Fibroblast of skin of left quadriceps (primary cell): ENCODE measurements at places on chromosomes 13 and 19.

DNA sequence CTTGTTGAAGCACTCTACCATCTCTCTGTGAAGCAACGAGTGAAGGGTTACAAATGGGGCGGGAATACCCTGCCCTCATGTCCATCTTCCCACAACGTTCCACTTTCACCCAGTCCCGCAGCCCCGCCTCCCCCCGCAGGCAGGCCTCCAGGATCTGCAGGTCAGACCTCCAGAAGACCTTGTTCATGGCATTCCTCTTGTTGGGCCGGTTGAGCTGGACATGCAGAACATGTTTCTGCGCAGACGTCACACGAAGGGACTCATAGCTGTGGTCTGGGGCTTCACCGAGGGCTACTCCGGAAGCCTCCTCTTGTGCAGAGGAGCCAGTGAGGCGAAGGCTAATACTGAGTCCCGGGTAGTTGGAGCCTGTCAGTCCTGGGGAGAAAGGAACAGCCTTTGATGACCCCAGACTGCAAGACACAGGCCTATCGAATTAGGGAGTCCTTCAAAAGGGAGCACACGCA, 420 bp downstream of the ECH1 start:
- DNase-seq: peak; percentile 46

DNA sequence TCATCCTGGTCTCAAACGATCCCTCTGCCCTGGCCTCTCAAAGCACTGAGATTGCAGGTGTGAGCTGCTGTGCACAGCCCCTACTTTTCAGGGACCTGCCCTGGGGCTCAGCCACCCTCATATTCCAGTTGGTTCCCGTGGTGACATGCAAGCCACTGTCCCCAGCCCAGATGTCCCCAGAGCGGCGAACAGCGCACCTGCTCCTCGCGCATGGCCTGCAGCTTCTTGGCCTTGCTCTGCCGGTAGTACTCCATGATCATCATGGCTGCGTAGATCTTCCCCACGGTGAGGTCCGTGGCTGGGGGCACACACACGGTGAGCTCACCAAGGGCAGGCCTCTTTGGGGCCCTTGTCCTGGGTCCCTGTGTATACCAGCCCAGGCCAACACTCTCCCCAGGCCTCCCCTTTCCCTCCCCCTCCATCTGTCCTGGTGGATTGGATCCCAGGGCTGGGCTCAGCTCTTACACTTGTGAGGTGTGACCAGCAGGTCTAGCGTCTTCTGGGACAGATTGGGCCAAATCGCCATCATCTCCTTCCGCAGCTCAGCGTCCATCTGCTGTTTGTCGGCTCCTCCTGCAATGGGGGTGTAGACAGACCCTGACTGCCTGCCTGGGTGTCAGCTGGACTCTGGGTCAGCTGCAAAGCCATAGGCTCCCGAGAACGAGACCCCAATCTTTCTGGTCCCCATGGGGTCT, 64.0 kb downstream of the IER2 start:
- no peak for DNase-seq

DNA sequence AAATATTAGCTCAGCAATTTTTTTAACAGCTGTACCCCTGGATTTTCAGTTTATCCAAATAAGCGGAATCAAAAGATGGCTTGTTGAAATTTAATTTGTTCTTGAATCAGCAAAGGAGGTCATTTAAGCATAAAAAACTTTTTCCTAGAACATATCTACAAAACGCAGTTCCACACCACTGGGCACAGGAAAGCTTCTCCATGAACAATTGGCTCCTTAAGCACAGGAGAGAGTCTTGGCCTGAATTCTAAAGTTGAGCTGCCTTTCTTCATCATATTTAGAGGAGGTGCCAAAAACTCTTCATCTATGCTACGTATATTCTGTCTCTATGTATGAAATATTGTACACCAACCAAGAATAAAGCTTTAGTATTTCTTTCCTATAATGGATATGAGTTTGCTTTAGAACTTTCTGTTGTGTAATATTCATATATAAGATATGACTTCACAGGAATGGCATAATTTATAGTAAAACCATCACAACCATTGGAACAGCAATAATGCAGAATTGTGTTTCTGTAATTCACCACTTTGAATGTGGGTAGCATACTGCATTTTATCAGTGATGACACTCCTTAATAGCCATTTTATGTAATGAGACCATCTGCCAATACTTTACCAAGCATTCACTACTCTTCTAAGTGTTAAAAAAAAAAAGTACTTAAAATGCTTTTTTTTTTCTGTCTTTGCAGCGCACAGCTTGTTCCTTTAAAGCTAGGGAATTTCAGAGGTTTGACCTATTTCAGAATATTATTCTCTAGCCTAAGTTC, 263.7 kb downstream of the SLITRK6 start:
- DNase-seq: no peak

- no peak for DNase-seq
These were observed 57.5 kb downstream of the URI1 start for GRCh38 chr19:29999490-29999889.

DNA sequence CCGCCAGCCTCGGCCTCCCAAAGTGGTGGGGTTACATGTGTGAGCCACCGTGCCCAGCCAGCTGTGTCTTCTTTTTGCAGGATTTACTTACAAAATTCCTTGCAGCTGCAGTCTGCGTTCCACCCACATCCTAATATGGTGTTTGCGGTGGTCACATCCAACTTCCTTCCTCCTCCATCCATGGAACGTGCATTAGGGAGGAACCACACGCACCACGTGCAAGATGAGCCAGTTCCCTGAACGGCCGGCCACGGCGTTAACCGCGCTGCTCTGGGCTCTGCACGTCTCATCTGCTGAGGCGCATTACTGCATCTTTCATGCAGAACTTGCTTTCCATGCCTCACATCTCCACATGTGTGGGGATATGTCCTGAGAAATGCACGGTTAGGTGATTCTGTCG, 13.0 kb upstream of the SIGLEC11 start:
- no peak for DNase-seq

GRCh38 chr19:4713384-4713951, 10.2 kb downstream of the DPP9 start:
- DNase-seq: peak; percentile 10

DNA sequence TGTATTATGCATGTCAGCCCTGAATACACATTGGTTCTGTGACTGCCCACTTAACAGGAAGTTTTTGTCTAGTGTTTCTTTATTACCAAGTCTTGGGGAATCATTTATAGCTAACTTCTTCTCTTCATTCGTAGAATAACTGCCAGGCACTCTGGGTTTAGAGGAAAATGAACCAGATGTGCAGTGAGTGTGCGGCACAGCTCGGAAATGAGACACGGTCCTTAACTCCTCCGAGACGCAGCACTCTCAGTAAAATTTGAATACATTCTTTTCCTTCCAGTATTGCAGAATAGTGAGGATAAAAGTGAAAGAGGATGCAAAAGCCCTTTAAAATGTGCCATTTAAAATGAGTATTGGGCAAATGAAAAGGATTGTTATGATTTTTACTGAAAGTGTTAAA, 29.2 kb downstream of the ATP8A2 start:
- DNase-seq: no peak
